A673 (cell line): ENCODE measurements at places on chromosomes 7 and 10.

DNA sequence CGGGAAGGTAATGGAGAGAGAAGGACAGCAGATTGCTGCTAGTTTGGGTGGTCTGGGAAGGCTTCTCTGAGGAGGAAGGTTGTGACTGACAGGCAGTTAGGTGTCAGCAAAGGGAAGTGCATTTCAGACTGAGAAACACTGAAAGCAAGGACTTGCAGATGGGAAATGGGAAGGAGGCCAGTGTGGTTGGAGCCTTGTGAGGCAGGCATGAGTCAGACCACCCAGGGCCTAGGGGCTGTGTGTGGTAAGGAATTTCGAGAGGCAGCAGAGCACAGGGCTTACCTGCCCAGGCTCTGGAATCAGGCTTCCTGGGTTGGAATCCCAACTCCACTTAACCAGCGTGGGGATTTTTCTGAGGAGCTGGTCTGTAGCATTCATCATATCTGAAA is 53.5 kb downstream of the NRF1 start:
- peak; percentile 65 for DNase-seq

DNA sequence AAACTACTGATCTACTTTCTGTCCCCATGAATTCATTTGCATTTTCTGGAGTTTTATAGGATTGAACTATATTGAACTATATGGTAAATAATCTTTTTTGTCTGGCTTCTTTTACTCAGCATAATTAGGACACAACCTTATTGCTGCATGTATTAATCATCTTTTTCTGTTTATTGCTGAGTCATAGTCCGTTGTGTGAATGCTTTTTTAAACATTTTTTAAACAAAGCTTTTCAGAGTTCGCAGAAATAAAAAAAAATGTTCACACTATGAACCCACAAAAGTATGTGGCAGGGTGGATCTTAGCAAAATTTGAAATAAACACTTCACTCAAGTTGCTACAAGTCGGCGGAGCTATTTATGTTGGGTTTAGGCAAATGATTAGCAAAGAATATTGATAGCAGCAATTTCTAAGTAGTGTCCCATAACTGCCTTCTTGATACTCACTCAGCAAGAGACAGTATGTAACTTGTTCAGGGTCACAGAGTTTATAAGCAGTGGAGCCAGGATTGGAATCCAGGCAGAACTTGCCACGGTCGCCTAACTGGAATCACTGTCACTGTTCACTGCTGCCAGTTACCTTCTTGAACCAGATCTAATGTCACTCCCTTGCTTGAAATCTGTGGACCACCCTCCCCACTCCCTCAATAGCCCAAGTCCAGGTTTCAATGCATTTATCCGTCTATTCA is 5.6 kb downstream of the CH25H start:
- DNase-seq: no peak

GRCh38 chr7:301291-302053 is 11.5 kb downstream of the FOXL3 start:
- DNase-seq: no peak

- no peak for DNase-seq
These were observed 137.0 kb upstream of the MINDY3 start for GRCh38 chr10:15997313-15997712.

- no peak for DNase-seq
These were observed 23.9 kb upstream of the SPAM1 start for GRCh38 chr7:123901101-123901500.

DNA sequence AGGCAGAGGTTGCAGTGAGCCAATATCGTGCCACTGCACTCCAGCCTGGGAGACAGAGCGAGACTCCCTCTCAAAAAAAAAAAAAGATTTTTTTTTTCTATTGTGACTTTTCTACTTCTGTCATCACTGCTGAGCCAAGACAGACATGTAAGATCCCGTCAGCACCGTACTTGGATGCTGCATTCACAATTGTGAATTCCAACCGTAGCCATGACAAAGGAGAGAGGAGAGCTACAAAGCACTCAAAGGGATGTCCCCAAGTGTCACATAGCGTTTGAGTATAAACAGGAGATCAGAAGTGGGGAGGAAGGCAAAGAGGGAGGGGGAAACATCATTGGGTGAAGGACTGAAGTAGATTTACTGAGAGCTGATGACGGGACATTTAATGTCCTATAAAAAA is 144.2 kb downstream of the PRPF18 start:
- no peak for DNase-seq
